ENCODE measurements at places on chromosomes 4 and X.

- DNase-seq: peak; percentile 13
Observed at GRCh38 chr4:104942990-104943743, 203.5 kb upstream of the TET2 start.

DNA sequence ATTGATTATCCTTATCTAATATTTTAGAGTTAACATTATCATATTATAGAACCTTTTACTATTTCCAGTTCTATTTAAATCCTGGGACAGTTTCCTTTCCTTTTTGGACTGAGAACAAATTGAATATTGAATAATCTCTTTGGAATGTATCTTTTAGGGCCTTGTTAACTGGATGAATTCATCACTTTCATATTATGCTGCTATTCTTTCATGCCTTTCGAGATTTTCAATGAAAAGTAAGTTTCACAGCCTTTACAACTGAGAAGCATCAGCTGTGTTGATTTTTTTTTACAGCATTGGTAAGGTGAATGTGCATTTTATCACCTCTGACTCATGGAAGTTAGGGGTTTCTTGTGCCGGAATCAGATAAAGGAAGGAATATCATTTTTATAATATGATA lies 39.6 kb downstream of the PDLIM5 start:
- no peak for DNase-seq

GRCh38 chrX:21295246-21295820 lies 78.9 kb upstream of the CNKSR2 start:
- no peak for DNase-seq

DNA sequence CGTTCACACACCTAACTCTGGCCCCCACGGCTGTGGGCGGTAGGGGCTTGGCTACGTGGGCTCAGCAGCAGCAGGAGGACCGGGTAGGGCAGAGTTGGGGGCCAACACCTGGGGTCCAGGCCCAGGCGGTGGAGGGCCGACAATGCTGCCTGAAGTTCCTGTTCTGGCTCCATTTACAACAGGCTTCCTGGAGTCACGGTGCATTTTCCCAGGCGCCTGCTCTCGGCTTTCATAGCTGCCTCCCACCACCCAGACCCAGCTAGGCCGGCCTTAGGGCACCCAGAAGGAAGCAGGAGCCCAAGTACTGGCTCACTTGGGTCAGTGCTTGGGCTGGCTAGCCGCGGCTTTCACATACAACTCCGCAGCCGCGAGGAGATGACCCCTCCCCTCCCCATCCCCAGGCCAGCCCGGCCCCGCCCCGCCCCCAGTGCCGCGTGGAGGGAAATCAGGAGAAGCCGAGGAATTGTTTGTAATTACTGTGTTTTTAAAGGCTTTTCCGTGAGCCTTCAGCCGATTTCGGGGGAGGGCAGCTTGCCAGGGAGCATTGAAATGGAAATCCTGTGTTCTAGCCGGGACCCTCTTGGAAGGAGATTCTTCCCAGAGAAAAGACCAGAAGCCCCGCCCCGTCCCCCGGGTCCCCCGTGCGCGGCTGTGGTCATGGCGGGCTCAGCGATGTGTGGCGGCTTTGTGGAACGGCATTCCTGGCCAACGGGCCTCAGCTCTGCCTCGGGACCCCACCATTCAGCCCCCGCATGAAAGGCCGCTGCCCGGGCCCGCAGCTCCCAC lies 28.5 kb downstream of the PJA1 start:
- no peak for DNase-seq

- DNase-seq: no peak
Observed at GRCh38 chrX:10051866-10052480, 84.8 kb downstream of the CLDN34 start.

DNA sequence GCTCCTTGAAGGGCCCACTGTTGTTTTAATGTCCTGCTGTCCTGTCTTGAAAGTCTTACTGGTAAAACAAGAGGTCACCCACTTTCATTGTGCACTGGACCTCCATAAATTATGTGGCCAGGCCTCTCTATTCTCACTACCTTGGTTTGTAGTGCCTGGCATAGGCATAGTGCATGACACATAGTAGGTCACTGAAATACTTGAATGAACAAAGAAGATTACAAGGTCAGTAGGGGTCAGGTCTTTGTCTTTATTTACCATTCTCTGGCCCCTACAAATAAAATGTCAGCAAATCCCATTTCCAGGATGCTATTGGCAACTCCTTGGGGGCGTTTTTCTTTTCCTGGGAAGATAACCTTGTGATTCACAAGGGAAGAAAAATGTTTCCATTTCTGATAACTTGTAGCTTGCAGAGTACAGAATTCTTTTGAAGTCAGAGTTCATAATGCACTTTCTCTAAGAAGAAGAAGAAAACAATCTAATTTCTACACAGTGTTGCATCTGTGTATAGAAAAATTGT lies 1.4 kb downstream of the PGM2 start:
- DNase-seq: no peak

GRCh38 chr4:46274717-46275116 lies 115.2 kb downstream of the GABRA2 start:
- DNase-seq: no peak

DNA sequence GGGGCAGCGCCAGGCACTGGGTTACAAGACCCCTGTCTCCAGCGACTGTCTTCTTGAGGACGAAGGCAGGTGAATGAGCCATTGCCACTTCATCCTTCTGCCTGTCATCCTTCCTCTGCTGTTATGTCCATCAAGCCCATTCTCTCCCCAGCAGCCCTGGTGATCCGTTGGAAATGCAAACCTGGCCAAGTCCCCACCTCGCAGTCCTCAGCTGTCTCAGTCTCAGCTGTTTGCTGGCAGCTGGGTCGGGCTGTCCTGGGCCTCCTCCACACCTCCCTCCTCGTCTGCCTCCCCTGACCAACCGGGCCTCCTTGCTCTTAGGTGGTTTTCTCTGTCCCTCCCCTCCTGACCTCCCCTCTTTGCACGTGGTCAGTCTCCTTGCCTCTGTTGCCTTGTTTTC lies 38.0 kb downstream of the PTTG2 start:
- no peak for DNase-seq

- DNase-seq: no peak
Observed at GRCh38 chr4:151678048-151678872, 82.5 kb downstream of the GATB start.

DNA sequence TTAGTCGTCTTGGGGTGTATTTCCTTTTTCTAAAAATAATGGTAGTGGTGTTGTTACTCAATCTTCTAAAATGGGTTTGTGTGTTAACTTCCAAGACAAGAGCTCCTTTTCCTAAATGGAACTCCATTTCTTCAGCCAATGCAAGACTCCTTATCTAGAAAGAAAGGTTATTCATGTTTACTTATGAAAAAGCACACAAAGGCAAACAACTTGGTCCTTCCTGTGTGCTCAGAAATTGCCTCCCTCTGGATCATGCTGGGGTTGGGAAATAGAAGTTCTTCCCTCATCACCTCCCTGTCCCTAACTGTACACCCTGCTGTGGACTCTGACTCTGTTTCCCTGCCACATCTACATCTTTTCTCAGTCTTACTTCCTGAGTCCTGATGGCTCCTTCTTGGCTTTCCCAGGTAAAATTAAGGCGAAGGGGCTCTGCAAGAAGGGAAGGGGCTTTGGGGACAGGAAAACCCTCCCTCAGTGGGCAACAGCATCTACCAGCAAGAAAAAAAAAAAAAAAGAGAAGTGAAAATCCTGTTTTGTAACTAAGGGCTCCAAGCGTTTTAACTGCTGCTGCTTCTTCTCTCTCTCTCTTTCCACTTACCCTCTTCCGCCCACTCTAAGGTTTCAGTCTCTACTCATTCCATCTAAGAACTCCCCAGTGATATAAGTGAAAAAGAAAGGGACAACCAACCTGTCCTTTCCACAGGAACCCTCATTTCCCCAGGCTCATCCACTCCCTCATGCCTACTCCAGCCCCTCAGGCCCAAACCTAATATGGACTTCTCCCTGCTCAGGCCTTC lies 19.8 kb upstream of the TASL start:
- DNase-seq: no peak

- no peak for DNase-seq
Observed at GRCh38 chr4:128848461-128848860, 39.0 kb downstream of the JADE1 start.

DNA sequence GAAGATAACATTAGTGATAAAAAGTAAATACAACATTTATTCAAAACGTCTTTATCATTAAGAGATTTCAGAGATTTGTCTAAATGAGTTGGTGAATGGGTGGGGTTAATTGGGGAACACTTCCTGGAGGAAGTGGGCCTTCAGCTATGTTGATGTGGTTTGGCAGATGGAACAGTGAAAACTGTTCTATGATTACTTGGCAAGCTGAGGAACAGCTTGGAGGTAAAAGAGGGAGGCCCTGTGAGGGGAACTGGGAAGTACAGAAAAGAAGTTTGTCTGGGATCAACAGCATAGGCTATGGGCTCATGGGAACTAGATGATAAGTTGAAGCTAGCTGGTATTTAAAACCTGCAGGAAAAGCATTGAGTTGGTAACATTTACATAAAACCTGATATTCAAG lies 26.0 kb downstream of the OCRL start:
- no peak for DNase-seq

- DNase-seq: peak; percentile 81
Observed at GRCh38 chr4:77821775-77822174, 2.6 kb upstream of the CNOT6L start.

DNA sequence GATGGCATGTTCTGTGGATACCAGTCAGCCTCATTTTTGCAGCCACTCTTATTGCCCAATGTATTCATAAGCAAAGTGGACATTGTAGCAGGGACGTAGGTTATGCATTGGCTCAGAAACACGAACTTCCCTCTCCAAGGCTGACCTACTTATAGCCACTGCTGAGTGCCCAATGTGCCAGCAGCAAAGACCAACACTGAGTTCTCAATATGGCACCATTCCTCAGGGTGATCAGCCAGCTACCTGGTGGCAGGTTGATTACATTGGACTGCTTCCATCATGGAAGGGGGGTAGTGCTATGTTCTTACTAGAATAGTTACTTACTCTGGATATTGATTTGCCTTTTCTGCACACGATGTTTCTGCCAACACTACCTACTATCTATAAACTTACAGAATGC lies 306.9 kb downstream of the KCNIP4 start:
- no peak for DNase-seq

- DNase-seq: no peak
Observed at GRCh38 chr4:138039010-138039409, 203.1 kb downstream of the SLC7A11 start.

DNA sequence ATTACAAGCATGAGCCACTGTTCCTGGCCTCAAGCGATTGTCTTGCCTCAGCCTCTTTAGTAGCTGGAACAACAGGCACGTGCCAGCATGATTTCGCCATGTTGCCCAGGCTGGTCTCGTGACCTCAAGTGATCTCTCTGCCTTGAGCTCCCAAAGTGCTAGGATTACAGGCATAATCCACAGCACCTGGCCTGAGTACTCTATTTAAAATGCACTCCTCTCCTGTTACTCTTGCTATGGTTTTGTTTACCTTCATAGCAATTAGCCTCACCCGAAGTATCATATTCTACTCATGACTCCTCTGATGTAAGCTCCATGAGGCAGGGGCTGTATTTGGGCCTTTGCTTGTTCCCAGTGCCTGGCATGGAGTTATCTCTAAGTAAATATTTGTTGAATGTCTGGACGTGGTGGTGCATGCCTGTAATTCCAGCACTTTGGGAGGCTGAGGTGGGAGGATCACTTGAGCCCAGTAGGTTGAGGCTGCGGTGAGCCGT lies 92.5 kb upstream of the SLC34A2 start:
- DNase-seq: no peak

GRCh38 chrX:7641141-7641540 lies 201.8 kb upstream of the VCX start:
- DNase-seq: no peak

DNA sequence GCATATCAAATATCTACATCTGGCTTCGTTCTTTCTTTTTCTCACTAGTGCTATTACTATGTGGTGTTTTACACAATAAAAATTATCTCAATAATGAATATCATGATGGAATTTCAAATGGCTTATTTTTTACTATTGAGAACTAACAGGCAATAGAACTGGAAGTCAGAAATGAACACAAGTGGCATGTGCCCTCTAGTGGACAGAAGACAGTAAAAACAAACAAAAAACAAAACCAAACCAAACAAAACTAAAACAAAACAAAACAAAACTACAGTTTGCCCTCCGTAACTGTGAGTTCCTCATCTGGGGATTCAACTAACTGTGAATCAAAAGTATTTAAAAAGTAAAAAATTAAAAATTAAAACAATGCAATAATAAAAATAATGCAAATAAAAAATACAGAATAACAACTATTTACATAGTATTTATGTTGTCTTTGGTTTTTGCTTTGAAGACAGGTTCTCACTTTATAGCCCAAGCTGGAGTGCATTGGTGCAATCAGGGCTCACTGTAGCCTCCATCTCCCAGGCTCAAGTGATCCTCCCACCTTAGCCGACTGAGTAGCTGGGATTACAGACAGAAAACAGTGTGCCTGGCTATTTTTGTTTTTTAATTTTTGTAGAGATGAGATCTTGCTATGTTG lies 195.6 kb upstream of the TACR3 start:
- DNase-seq: no peak

DNA sequence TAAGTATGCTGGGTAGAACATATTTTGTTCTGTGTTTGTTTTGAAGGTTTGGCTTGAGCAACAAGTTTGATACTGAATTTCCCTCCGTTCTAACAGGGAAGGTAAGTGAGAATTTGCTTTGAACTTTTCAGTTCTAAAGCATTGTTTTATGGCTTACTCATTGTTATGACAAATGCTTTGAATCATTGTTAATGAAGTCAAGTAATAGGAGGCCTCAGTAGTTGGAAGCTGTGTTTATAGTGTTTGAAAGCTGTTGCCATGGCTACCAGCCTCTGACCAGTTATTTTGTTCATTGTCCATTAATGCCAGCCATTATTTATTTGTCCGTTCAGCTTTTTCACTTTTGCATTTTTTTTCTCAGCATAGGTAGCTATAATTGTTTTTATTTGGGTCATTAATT lies 14.4 kb downstream of the CHIC1 start:
- DNase-seq: peak; percentile 6

- DNase-seq: no peak
Observed at GRCh38 chrX:12434493-12434892, 296.2 kb downstream of the FRMPD4 start.

DNA sequence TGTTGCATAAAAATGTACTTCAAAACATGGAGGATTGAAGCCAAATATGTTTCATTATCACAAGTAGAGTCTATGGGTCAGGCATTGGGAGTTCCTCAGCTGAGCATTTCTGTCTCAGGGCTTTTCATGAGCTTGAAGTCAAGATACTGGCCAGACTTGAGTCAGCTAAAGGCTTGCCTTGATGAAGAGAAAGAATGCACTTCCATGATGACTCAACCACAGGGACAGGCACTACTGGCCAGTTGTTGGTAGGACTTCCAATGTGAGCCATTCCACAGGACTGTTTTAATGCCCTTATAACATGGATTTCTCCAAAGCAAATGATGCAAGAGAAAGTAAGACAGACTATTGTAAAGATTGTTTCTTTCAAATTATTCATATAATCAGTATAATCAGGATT lies 895.6 kb downstream of the RAB28 start:
- DNase-seq: no peak

GRCh38 chr4:186587416-186588018 lies 32.1 kb upstream of the MTNR1A start:
- DNase-seq: peak; percentile 57

DNA sequence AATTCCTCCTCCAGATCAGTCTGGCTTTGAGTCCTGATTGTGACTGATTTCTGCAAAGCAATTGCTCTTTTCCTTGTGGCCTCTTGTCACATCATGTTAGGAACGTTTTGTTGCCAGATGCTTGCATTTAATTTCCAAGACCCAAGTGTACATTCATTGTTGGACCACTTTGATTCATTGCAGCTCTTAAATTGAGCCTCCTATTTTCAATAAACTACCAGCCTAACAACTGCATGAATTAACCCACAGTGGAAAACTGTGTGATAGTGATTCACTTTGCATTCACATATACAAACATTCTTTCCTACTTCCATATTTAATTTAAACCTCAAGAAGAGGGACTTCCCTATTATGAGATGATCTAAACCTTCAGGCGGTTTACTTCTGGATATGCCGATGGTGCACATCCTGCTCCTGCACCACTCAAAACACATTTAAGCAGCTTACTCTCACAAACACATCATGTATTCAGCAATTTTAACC lies 118.4 kb downstream of the AFF1 start:
- no peak for DNase-seq

All from CD4-positive, alpha-beta T cell treated with Interleukin-2 at 100 ng/mL for 4 hours (primary cell).